ENCODE measurements at places on chromosomes 2 and 18. TPM values are rescaled to one million over a fixed set of nuclear protein-coding genes. Genes with fewer than 3 reads are reported as not detected.

Gene MSH6
- 84.9 TPM for total RNA-seq

DNA sequence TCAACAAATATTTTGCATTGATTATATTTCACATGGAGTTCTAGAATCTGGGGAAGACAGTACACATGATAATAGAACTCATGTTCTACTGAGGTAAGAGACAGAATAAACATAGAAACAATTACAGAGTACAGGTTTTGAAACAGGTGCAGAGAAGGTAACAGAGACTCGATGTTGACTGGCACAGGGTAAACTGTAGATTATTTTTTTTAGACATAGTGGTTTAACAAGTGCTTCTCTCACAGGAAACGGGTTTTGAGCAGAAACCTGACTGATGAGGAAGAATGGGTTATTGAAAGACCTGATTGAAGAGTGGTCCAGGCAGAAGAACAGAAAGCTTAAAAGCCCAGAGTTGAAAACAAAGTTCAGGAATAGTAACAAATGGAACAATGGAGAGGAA is 1002.5 kb upstream of the FAM98A start:
- no peak overlapping the region for H3K4me3 ChIP-seq
- H3K4me1 ChIP-seq = no peaks in the 10 kb centered on the region
- no peaks in the 10 kb centered on the region for H3K36me3 ChIP-seq
- no peak overlapping the region for H3K27ac ChIP-seq

DNA sequence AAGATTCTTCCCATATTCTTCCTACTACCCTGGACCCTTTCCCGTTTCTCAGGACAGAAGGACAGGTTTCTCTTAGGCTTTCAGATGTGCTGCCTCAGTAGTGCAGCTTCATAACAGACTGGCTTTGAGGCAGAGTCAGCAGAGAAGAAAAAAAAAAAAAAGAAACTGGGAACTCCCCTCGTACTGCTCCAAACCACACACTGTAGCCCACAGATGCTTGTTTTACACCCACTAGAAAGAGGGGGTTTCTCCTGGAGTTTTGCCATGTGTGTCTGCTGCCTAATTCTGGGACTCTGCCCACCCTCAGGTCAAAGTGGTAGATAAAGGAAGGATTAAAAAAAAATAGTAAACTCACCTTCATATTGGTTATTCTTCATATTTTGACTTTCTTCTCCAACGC is 95.9 kb downstream of the NCOA1 start:
- no peak overlapping the region for H3K27ac ChIP-seq
- no peaks in the 10 kb centered on the region for H3K36me3 ChIP-seq
- DNase-seq = no peak
- no peak overlapping the region for H3K4me3 ChIP-seq
- H3K4me1 ChIP-seq = no peaks in the 10 kb centered on the region

Gene CDKL4
- not detected for total RNA-seq

Gene ST6GAL2
- total RNA-seq = 11.4 TPM

GRCh38 chr2:104736026-104736425 is 117.9 kb upstream of the POU3F3 start:
- no peak for DNase-seq
- H3K36me3 ChIP-seq = no peaks in the 10 kb centered on the region
- no peak overlapping the region for H3K4me3 ChIP-seq
- H3K27ac ChIP-seq = no peak overlapping the region
- H3K27me3 ChIP-seq = peaks cover 11% of the 10 kb centered on the region

DNA sequence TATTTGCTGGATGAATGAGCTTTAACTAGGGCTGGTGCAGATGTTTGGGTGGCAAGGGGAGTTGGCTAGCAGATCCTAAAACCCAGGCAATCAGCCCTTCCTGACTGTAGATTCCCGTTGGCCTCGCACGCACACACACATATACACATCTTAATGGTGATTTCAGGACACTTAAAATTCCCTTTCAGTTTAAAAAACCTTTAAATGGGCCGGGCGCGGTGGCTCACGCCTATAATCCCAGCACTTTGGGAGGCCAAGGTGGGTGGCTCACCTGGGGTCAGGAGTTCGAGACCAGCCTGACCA is 19.5 kb upstream of the MTCL1 start:
- H3K4me1 ChIP-seq = 0 out of 2 replicates have a peak, but pooled peaks cover 5% of the 10 kb centered on the region
- no peak overlapping the region for H3K27ac ChIP-seq
- no peak for DNase-seq

DNA sequence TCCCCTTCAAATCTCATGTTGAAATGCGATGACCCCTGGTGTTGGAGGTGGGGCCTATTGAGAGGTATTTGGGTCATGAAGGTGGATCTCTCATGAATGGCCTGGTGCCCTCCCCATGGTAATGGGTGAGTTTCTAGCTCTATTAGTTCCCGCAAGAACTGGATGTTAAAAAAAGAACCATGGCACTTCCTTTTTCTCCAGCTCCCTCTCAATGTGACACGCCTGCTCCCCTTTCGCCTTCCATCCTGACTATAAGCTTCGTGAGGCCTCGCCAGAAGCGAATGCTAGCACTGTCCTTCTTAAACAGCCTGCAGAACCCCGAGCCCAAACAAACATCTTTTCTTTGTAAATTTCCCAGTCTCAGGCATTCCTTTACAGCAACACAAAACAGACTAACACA is 303.2 kb upstream of the REV1 start:
- no peak overlapping the region for H3K4me3 ChIP-seq
- H3K36me3 ChIP-seq = no peaks in the 10 kb centered on the region
- H3K27me3 ChIP-seq = no peaks in the 10 kb centered on the region
- H3K4me1 ChIP-seq = no peaks in the 10 kb centered on the region
- no peak for DNase-seq

DNA sequence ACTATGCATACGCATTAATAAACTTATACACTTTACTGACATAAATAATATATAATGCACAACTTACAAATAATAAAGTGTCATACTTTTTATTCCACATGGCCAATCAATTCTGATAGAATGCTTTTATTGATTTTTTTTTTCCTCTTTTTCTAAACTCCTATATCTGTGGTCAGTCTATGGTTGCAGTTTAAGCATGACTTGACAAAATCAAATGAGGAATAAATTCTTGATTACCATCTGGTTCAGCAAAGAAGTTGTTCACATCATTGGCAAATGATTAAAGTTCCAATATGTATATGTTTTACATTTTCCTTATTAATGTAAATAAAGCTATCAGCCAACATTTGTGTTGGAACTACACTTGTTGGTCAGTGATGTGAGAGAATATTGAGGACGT is 83.5 kb downstream of the EML6 start:
- no peaks in the 10 kb centered on the region for H3K4me1 ChIP-seq
- no peak overlapping the region for H3K4me3 ChIP-seq
- no peak for DNase-seq
- H3K27ac ChIP-seq = no peak overlapping the region

- H3K4me1 ChIP-seq = no peaks in the 10 kb centered on the region
- no peak overlapping the region for H3K4me3 ChIP-seq
- no peaks in the 10 kb centered on the region for H3K36me3 ChIP-seq
- H3K27ac ChIP-seq = no peak overlapping the region
- no peaks in the 10 kb centered on the region for H3K27me3 ChIP-seq
- DNase-seq = peak; percentile 8
Observed at GRCh38 chr18:56305583-56305982, 332.8 kb downstream of the TXNL1 start.

GRCh38 chr2:40725950-40726349 is 274.1 kb upstream of the SLC8A1 start:
- no peaks in the 10 kb centered on the region for H3K27me3 ChIP-seq
- no peak for DNase-seq

GRCh38 chr2:12005886-12006681 is 259.7 kb downstream of the LPIN1 start:
- H3K36me3 ChIP-seq = no peaks in the 10 kb centered on the region
- no peak overlapping the region for H3K27ac ChIP-seq
- DNase-seq = no peak
- H3K4me3 ChIP-seq = no peak overlapping the region

- no peaks in the 10 kb centered on the region for H3K36me3 ChIP-seq
- 0 out of 2 replicates have a peak, but pooled peaks cover 6% of the 10 kb centered on the region for H3K27me3 ChIP-seq
- H3K27ac ChIP-seq = no peak overlapping the region
- no peaks in the 10 kb centered on the region for H3K4me1 ChIP-seq
- no peak overlapping the region for H3K4me3 ChIP-seq
Observed at GRCh38 chr2:228690681-228691080, 509.2 kb upstream of the SPHKAP start.

- H3K4me1 ChIP-seq = peaks cover 5% of the 10 kb centered on the region
- H3K27ac ChIP-seq = no peak overlapping the region
- peaks cover 17% of the 10 kb centered on the region for H3K36me3 ChIP-seq
- DNase-seq = no peak
Observed at GRCh38 chr18:58308463-58308862, 264.4 kb downstream of the NEDD4L start.

- no peaks in the 10 kb centered on the region for H3K36me3 ChIP-seq
- DNase-seq = peak; percentile 98
- peak overlapping the region; percentile 53 for H3K4me3 ChIP-seq
- H3K4me1 ChIP-seq = peaks cover 50% of the 10 kb centered on the region
Observed at GRCh38 chr18:3623769-3624545, 174.0 kb downstream of the TGIF1 start.

Gene CHRNG
- total RNA-seq = not detected

Gene CCDC148
- total RNA-seq = 0.46 TPM
